ENCODE measurements at places on chromosomes 2 and 18.

DNA sequence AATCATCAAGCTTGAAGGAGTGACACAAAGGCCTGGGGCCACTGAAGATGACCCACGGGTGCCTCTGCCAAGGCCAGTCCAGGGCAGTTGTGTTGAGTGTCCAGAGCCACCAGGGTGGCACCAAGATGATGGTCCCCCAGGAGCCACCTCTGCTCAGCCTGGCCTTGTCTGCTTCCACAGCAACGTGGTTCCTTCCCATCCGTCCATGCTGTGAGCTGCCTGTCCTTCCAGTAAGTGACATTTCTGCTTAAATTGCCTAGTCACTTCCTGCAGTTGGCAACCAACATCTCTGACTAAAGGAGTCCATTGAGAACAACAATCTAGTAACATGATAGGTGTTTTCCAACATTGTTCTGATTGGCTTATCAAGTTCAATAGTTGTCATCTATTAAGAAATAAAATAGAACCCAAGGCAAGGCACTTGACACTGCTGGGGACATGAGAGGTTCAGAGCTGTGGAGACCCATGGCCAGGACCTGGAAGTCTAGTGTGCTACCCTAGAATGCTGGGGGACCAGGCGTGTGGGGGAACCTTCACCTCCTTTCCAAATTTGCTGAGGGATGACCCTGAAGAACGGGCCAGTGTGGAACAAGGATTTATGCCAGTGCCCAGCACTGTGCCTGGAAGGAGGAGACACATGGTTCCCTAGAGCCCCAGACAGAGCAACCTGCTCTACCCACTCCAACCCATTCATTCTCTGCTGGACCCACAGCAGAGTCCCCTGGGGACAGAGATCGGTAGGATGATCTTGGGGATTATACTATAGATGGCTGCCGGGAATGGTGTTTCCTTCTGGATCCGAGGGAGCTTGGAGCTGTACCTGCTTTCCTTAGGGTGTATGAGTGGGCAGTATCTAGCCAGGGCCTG, 98.9 kb upstream of the EPC2 start:
- no peak for DNase-seq

GRCh38 chr2:156896294-156896693, 361.2 kb upstream of the GALNT5 start:
- DNase-seq: no peak

- peak; percentile 15 for DNase-seq
Observed at GRCh38 chr2:203225423-203226039, 13.3 kb upstream of the CYP20A1 start.

- no peak for DNase-seq
Observed at GRCh38 chr2:143553261-143553660, 424.0 kb downstream of the ARHGAP15 start.

DNA sequence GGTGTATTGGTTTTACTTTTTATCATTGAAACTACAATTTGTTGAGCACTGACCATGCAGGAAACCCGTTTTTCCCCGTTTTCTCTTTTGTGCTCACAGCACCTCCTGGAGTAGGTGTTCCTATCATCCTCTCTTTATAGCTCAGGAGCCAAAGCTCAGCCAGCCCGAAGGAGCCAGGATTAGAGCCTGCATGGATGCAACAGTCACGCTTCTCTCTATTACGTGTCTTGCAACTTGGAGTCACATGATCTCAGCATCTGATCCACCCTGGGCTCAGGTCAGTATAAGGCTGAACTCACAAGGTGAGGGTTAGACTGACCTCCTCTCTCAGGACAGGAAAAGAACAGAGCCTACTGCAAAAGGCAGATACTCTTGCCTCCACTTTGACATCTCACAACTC, 150.5 kb downstream of the MBP start:
- no peak for DNase-seq

DNA sequence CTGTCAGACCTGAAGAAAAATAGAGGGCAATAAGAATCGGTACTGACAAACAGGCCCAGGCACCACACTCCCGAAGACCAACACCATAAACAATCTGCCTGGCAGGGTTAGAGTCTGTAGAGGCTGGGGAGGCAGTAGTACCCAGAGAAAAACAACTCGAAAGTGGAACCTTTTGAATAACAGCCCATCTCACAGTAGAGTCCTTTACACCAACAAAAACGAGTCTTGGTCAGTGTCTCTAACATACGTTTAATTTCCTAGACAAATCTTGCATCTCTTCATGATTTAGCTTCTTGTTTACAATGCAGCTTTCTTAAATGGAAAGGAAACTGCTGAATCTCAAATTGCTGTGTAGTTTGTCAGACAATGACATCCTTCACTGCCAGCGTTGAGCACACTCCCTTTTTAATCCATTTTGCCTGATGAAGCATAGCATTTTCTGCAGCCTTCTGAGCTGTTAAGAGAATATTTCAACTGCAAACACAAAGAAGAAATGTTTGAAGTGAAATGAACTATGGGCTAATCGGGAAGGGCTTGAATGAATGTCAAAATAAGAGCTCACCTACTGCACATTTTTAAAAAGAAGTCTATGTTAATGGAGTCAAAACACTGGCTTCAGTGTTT, 73.1 kb upstream of the DSG1 start:
- no peak for DNase-seq

GRCh38 chr18:46477425-46478011, 179.5 kb downstream of the LOXHD1 start:
- no peak for DNase-seq

DNA sequence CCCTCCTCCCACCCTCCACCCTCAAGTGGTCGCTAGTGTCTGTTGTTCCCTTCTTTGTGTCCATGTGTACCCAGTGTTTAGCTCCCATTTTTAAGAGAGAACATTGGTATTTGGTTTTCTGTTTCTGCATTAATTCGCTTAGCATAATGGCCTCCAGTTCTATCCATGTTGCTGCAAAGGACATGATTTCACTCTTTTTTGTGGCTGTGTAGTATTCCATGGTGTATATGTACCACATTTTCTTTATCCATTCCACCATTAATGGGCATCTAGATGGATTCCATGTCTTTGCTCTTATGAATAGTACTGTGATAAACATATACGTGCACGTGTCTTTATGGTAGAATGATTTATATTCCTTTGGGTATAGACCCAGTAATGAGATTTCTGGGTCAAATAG, 42.9 kb downstream of the TSPYL6 start:
- DNase-seq: no peak

DNA sequence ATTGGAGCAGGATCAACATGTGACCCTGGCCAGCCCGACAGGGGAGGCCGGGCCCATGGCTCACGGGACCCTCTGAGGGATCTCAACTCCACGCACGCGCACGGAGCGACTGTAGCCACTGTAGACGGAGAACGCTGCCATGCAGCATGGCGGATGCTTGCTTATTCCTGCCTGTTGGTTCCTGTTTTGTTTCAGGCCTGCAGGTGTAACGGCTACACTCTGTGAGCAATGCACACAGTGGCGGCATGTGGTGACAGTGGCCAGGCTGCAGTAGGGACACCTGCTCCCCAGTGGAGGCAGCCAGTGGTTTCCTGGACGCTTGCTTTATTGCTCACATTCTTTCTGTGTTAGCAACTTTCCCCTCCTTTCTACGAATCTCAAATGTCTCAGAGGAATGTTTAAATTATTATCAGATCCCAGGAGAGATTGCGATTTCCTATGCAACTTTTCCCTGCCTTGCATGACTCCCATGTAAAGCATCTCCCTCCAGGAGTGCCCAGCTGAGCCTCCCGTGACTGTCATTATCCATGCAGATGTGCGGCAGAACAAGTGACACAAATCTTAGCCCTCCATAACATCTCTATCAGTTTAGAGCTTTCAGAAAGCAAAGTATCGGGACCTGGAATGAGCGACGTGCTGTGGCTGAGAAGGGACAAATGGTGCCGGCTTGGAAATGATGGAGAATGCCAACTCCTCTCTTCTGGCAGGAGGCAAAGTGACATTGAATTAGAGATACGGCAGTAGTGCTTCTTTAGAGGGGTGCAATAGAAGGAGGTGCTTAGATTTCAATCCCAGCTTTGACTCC, 209.7 kb downstream of the ASB1 start:
- no peak for DNase-seq

Data from CD8-positive, alpha-beta memory T cell (primary cell).